Neural progenitor cell (in vitro differentiated cells): ENCODE measurements at places on chromosomes 1 and 21. TPM values are rescaled to one million over a fixed set of nuclear protein-coding genes. Genes with fewer than 3 reads are reported as not detected.

- DNase-seq: no peak
These were observed 65.1 kb downstream of the RIPK4 start for GRCh38 chr21:41701749-41702148.

- DNase-seq: no peak
These were observed 2.4 kb upstream of the RNU11 start for GRCh38 chr1:28646040-28646439.

GRCh38 chr1:7366955-7367665 is 404.0 kb upstream of the VAMP3 start:
- no peak for DNase-seq

TRIM17 gene
- 2.9 and 5.0 TPM in 2 replicates for total RNA-seq
